ENCODE measurements at places on chromosomes 2 and 18.

- DNase-seq: no peak
These were observed 9.2 kb downstream of the SEPTIN10 start for GRCh38 chr2:109604597-109604996.

GRCh38 chr2:227308784-227309183 lies 16.3 kb upstream of the MFF start:
- DNase-seq: no peak

DNA sequence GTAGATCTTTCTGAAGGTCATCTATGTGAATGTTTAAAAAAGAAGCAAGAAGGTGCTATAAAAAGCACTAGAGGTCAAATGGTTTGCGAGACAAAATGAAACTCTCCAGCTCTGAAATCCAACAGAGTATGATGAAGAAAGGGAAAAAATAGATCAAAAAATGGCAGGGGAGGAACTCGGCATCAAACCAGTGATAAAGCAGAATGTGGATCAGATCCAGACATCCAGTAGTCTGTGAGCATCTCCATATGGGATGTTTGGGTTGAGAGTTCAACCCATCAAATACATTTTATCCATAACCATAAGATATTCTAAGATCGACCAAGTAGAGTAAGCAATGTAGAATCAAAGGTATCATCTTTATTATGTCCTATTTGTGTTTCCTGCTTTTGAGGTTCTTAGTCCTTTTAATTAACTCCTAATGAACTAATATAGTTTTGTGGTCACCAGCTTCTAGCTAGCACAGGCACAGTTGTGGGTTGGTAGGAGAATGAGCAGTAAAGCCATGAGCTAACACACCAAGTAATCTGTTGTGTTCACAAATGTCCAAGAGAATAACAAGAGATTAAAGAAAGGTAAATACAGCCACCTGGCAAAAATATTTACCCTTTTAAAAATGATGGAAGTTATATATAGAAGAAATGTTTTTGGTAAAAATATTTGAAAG lies 160.9 kb downstream of the NEDD4L start:
- DNase-seq: no peak

GRCh38 chr18:24914171-24914525 lies 437.8 kb downstream of the ZNF521 start:
- no peak for DNase-seq

DNA sequence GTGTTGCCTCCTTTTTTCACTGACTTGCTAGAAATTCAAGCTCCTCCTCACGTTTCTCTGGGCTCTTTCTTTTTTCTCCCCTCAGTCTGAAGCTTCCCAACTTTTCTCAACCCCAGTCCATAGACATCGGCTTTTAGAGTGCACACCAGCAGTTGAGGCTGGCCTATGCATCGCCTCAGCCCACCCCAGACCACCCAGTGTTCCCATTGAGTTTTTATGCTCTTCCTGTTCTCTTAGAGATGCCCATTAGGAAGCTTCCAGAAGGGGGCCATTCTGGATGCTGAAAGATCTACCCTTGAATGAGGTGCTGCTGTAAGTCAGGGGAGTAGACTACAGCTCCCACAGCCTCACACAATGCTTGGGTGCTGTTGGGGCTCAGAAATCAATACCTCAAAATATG lies 12.0 kb upstream of the GYPC start:
- no peak for DNase-seq

- no peak for DNase-seq
These were observed 65.5 kb downstream of the COMMD1 start for GRCh38 chr2:61970807-61971556.

- no peak for DNase-seq
These were observed 59.1 kb downstream of the EDAR start for GRCh38 chr2:108929807-108930425.

GRCh38 chr18:75810961-75811551 lies 383.6 kb upstream of the SMIM21 start:
- DNase-seq: no peak

DNA sequence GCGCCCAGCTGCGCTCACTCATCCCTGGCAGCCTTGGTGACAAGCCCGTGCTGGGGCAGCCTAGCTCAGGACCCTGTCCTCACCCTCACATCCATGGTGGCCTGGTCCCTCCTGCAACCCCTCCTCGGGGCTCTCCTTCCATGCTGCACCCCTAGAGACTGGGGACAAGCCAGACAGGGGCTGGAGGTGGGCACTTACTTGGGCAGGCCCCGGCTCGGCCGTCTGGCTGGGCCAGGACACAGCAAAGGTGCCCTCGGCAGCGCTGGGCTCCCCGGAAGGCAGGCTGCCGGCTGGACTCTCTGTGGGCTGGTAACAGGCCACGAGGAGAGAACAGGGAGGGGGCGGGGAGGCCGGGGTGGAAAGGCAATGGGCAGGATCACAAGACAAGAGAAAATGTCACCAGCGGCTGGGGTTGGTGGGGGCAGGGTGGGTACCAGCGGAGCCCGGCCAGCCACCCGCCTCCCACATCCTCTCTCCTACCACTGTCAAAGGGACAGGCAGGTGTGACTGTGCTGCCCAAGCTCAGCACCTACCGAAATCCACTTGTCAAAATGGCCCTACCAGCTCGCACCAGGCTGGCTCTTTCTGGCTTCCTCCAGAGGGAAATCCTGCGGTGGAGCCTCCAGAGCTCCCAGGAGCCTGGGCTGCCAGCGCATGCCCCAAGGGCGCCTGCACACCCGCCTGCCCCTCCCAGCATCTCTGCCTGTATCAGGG lies 54.7 kb downstream of the BIN1 start:
- DNase-seq: no peak

GRCh38 chr18:13627639-13628038 lies 98.7 kb downstream of the FAM210A start:
- DNase-seq: no peak

DNA sequence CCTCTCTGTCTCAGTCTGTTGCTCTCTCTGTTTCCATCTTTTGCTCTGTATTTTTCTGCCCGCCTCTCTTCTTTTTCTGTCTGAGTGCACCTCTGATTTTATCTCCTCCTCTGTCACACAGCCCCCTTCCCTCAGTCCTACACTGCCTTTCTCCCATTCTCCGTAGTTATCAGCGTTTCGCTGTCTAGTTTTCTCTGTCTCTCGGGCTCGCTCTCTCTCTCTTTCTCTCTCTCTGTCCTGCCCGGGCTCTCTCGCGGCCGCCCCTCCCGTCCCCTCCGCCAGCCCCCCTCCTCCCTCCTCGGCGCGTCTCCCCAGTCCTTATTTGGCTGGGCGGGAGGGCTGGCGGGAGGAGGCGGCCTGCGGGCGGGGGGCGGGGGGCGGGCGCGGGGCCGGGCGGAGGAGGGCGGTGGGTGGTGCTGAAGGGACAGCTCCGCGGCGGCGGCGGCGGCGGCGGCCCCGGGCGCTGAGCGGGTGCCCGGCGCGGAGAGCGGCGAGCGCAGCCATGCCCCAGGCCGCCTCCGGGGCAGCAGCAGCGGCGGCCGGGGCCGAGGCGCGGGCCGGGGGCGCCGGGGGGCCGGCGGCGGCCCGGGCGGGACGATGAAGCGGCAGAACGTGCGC lies at the start of gene KCNK3:
Gene KCNK3 (plus strand): TSS at position 444 of the 618 bp plus-strand sequence. CDS start 154 bp downstream, at position 598.
- DNase-seq: no peak

- no peak for DNase-seq
These were observed 81.1 kb downstream of the LPIN1 start for GRCh38 chr2:11827547-11827946.

DNA sequence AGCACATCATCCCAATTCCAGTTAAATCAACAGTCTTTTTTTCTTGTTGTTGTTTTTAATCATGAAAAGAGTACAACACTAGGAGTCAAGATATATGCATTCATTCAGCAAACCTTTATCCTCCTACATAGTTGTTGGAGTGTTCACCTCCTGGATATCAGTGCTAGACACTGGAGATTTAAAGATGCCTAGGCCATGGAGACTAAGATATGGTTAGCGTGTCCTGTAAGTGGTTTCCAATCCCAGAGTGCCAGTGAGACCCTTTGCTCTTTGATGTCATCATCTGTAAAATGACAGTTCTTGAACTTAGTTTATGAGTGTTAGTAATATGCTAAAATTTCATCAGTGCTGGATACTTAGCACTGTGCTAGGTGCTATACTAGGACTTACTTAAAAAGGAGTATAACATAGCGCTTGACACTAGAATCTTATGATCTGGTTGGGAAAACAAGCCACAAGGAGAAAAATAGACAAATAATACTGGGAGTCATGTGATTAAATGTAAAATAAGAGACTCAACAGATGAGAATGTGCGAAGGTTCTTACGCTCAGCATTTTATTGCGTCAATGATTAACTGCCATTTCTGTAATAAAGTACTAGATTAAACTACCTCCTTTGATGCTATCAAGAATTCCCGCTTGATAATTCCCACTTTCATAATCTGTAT lies 31.5 kb downstream of the BABAM2 start:
- no peak for DNase-seq
